ENCODE measurements at places on chromosomes 6 and 20.

GRCh38 chr6:129648819-129649491 lies 61.0 kb downstream of the ARHGAP18 start:
- no peak for DNase-seq

DNA sequence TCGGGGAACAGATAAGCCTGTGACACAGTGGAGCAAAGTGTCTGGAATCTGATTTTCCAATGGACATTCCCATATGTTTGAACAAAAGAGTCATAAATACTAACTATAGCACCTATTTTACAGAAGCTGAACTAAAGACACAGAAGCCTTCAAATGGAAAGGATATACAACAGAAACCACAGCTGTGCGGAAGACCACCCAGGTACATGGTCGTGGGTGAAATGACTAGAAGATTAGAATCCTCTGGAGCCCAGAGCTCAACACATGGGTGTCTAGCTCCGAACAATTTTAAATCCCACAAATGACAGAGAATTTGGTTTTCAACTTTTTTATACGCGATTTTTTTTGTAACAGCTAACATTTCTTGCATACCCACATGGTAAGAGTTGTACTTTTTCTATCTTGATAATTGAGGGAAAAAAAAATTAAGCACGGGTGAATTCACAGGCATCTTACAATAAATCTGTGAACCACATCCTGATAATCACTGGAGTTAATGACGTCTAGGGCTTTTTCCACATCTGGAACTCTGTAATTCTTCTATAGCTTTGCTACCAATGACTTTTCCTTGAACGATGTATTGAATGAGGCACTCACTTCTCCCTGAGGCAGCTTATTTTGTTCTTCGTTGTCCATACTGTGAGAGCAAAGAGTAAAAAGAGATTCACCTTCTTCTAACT lies 271.1 kb upstream of the AGPAT4 start:
- no peak for DNase-seq

GRCh38 chr6:71236926-71237434 lies 51.6 kb upstream of the OGFRL1 start:
- DNase-seq = no peak

DNA sequence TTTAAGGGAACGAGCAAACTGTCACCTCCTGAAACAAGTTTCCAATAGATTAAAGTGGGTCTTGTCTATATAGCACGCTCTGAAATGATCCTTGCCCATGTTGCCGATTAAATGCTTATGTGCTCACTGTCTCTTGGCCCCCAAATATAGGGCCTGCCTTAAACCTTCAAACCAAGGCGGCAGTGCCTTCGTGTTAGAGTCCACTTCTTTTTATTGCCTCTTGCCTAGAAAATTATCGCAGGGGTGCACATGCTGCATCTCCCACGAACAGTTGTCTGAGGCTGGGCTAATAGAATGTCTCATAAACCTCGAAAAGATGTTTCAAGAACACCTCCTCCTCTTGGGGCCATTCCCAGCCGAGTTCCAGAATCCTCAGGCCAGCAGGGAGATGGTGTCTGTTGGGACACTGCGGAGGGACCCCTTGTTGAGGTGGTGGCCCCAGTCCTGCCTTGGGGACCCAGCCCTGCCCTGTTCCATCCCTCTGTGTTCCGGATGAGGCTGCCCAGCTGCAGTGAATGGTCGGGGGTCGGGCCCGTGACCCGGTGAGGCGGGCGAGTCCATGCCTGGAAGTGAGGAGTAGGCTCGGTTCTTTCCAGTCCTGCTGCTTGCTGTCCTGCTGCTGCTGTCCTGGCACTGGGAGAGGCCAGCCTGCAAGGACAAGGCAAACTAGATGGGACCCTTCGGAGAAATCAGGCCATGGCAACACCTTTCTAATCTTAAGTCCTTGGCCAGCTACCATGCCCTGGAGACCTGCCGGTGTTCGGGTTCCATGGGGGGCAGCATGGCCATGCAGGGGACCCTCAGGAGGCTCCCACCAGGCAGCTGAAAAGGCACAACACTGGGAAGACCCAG lies 34.7 kb upstream of the SLCO4A1 start:
- no peak for DNase-seq

GRCh38 chr6:142850679-142851423 lies 94.1 kb downstream of the HIVEP2 start:
- no peak for DNase-seq

- no peak for DNase-seq
Observed at GRCh38 chr20:62329389-62330377, 26.9 kb downstream of the ADRM1 start.

DNA sequence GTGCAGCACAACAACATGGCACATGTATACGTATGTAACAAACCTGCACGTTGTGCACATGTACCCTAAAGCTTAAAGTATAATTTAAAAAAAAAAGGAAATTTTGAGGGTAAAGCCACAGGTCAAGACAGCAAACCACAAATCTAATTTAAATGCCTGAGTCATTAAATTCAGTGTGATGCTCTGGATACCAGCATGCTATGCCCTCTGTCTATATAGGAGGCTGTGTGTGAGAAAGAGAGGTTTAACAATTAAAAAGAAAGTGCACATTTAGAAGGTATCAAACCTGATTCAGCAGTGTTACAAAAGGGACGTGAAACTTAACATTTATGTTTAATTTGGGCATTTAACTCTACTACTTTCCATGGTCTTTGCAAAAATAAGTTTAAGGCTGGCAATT lies 276.3 kb downstream of the ADGRB3 start:
- no peak for DNase-seq

DNA sequence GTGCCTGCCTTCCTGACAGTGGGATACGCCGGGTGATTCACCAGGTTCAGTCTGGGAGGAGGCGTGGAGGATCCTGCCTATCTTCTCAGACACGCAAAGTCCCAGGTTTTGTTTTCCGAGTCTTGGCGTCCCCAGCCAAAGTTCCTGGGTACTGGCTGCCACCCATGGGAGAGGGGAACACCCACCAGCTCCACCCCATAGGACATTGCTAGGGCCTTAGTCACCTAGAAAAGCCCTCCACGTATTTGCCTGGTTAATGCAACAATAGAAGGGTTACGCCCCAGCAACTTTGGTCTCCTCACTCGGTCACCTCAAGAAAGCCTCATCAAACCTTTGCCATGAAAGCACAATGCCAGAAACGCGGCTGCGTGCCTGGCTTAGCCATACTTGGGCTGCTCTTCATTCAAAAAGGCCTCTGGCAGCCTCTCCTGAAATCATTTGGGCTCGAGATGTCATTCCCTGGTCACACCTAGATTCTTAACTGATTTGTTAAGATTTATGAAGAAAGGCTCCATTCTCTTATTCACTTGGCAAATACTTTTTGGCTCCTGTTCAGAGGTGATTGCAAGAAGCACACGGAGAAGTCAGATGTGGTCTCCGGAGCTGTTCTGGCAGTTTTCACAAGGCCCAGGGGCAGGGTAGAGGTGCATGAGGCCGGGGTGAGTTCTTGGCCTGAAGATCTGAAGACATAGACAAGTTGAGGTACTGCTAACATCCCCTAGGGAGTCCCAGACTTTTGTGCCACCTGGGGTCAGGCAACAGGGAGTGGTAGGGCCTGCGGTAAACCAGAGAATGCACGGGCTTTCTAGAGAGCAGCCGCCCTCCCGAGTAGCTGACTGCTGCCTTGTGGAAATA lies 35.5 kb upstream of the ZNF133 start:
- no peak for DNase-seq

DNA sequence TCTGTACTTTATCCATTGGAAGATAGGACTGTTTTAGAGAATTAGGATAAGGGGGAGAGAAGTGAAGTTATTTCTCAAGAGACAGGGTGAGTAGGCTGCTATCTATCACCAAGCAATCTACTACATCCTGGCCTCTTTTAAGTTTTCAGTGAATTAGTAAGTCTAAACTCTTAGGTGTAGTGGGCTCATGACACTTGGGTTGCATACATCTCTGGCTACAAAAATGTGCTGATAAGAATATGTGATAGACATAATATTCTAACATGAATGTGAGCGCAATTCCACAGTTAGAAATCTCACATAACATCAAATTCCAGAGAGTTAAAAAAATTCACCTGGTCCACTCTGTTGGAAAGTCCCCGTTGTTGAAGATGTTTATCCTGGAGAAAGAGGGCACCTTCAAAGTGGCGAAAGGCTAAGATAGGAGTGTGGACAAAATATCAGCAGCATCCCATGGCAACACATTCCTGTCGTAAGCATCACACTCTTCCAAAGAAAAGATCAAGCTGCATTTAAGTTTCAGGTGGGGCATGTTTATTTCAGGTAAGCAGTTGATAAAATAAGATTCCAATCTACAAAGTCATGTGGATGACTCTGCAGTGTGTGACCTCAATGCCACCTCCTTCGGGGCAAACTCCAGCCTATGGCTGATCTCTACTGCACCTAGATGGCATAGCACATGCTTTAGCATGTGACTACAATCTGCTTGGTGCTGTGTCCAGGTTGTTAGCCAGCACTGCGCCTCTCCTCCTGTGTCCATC lies 111.7 kb upstream of the NEDD9 start:
- DNase-seq = no peak
